ENCODE measurements at places on chromosomes 6 and 20.

DNA sequence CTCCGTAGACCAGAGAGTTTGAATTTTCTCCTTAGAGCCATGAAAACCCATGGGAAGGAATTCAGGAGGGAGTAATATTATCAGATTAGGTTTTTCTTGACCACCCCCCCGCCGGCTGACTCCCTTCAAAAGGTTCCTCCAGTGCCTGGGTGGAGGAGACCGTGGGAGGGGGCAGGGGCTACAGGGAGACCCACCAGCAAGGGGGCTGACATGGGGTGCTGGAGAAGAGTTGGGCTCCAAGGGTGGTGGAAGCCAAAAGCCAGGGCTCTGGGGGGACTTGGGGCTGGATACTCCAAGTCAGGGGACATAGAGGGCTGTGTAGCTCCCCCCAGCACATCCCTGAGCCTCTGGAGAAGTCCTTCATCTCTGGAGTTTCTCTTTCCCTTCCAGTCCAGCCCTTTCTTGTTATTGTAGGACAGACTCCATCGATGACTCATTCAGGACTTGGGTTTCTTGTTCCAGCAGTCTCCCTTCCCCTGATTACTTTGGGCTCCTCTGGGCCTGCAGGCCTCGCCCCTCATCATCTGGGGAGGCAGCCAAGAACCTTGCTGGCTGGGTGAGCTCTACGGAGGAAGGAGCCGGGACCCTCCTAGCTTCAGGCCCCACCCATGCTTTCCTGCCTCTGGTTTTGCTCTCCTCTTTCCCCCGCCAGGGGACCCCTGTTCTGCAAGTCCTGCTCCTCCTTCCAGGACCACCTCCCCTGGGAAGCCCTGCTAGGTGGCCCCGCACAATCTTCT lies 10.5 kb upstream of the KIAA1755 start:
- DNase-seq: no peak

GRCh38 chr20:49685161-49685601 lies 28.5 kb downstream of the B4GALT5 start:
- no peak for DNase-seq

- no peak for DNase-seq
Observed at GRCh38 chr20:8658103-8658502, 410.8 kb upstream of the PLCB4 start.

DNA sequence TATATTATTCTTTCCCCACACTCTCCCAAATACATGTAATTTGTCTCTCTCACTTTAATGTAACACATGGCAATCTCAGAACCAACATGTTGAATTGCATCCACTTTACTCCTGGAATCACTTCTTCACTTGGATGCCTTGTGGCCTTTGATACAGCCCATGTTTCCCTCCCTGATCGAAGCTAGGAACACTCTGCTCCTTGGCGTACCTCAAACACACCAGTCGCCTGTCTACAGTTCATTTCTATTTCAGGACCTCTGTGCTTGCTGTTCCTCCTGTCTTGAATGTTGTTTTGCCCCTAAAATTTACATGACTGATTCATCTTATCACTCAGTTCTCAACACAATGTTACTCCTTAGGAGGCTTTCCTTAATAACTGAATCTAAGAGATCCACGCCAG lies 102.3 kb upstream of the VSTM2L start:
- DNase-seq: no peak

- peak; percentile 8 for DNase-seq
Observed at GRCh38 chr6:88538130-88538706, 372.1 kb upstream of the CNR1 start.

DNA sequence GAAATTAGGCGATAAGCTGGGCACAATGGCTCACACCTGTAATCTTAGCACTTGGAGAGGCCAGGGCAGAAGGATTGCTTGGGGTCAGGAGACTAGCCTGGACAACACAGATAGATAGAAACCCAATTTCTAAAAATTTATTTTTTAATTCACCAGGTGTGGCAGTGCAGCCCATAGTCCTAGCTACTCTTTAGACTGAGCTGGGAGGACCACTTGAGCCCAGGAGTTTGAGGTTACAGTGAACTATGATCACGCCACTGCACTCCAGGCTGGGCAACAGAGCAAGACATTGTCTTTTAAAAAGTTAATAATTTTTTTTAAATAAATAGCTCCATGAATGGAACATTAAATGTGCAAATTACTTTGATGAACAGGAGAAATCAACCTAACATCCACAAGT lies 8.2 kb downstream of the ZNF318 start:
- no peak for DNase-seq

- no peak for DNase-seq
Observed at GRCh38 chr20:41165001-41165882, 27.9 kb downstream of the PLCG1 start.

- DNase-seq: peak; percentile 50
Observed at GRCh38 chr6:136609873-136610706, 59.9 kb upstream of the MAP7 start.

DNA sequence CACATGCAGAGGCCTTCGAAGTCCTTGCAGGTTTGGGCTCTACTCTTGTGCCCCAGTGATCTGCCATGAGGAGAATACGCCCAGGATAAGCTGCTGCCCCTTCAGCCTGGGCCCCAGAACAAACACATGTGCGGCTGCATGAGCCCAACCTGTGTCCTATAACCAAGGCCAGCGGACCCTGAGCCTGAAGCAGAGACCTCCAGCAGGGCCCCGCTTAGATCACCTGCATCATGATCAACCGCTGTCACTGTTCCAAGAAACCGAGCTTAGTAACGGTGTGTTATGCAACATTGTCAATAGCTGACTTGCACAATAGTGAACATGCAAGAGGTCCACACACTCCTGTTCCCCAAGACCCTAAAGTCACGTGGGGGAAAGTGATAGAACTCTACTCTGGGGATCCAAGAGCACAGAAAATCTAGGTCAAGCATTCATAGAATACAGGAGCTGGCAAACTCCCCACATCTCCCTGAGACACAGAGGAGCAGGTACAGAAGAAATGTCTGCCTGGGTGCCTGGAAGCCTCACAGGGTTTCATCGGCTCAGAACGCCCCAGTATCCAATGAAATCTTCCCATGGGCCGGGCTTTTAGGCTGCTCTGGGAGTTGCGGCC lies 136.2 kb downstream of the BMP7 start:
- no peak for DNase-seq

DNA sequence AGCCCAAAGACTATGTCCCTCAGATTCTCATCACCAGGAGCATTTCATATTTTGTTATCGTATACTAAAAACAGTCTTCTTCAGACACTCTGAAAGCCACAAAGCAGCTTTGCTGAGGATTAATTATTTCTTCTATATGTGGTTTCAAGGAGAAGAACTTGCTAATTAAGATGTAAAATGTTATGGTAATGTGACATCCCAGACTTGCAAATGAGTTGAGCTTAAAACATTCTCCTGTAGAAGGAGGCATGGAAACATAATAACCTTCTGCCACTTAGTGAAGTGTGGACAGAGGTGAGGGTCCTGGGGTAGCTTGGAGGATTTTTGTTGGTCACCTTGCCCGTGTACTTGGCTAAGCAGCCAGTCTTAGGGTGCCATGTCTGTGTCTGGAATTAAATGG lies 16.7 kb upstream of the MAPRE1 start:
- no peak for DNase-seq

GRCh38 chr20:40902661-40903060 lies 126.0 kb upstream of the TOP1 start:
- no peak for DNase-seq

- no peak for DNase-seq
Observed at GRCh38 chr6:5532941-5533340, 271.6 kb downstream of the FARS2 start.

DNA sequence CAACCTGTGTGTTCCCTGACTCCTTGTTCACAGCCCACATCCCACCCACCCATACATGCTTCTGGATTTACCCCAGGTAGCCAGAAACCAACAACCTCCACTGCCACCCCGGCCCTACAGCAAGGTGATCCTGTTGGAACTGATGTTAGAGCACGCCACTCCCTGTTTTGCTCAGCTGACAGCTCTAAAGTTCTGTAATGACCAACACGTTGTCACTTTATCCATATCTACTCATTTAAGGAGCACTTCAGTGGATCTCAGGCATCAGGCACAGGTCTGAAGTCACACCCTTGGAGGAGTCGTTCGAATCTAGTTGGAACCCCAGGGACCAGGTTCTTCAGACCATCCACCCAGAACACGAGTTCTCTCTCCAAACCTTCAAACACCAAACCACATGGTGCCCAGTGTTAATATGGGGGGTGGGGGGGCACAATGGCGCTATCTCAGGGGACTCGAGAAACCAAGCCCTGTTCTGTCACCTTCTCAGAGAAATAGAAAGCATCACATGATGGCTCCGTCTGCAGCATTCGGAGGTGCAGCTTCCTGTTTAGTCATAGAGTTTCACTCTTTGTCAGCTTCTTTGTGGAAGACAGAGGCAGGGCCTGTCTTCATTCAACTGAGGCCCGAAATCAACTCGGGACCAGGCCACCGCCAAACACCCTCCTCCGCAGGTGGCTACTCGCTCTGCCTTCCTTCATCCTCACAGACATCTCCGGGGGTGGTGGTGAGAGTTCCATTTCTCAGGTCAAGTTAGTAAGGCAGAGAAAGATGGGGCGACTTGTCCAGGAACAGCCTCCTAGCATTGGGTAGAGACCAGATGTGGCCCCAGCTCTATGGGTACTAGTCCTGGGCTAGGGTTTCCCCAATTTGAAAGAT lies 142.2 kb downstream of the NFATC2 start:
- DNase-seq: no peak

DNA sequence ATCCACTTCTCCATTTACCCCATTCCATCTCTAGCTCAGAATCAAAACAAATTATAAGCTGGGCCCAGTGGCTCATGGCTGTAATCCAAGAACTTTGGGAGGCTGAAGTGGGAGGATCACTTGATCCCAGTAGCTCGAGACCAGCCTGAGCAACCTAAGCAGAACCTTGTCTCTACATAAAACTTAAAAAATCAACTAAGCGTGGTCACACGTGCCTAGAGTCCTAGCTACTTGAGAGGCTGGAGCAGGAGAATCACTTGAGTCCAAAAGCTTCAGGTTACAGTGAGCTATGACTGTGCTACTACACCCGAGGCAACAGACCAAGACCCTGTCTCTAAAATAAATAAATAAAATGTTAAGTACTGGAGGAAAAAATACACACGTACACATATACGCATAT lies 74.7 kb upstream of the RUNX2 start:
- DNase-seq: no peak

- DNase-seq: no peak
Observed at GRCh38 chr6:80942911-80943310, 809.6 kb downstream of the TENT5A start.

GRCh38 chr6:25205629-25206028 lies 73.5 kb upstream of the CARMIL1 start:
- no peak for DNase-seq

DNA sequence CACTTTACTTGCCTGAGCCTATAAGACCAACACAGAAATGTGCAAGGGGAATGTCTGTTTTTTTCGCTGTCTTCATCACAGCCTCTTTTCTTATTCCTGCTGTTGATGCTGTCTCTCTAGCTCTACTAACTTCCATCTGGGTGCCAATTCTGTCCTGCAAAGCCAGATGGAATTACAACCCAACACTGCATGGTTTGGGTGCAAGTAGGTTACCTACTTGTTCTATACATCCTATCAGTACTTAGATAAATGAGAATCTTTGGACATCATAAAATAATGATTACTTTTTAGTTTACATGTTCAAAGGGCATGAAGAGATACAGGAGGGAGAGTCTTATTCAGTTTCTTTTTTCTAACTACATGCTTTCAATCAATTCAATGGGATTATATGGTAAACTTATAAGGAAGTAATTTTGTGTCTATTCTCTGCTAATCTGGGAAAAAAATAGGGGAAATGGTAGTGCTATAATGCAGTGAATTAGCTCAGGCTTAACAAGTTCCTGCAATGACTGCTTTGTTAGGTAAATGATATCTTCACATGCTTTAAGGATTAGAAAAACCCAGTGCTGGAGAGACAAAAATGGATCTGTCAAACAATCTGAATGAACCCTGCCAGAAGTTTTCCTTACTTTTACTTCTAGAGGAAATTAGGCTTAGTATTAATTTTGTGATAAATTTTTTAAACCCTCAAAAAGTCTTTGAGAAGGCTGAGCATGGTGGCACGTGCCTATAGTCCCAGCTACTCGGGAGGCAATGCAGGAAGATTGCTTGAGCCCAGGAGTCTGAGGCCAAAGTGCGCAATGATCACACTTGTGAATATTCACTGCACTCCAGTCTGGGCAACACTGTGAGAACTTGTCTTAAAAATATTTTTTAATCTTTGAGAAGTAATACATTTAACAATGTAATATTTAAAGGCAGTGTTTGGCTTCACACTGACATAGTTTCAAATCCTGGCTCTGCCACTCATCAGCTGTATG lies 86.5 kb upstream of the E2F3 start:
- no peak for DNase-seq

- no peak for DNase-seq
Observed at GRCh38 chr20:19457611-19458010, 245.2 kb downstream of the SLC24A3 start.

- DNase-seq: no peak
Observed at GRCh38 chr20:57481281-57481711, 43.6 kb downstream of the CTCFL start.

DNA sequence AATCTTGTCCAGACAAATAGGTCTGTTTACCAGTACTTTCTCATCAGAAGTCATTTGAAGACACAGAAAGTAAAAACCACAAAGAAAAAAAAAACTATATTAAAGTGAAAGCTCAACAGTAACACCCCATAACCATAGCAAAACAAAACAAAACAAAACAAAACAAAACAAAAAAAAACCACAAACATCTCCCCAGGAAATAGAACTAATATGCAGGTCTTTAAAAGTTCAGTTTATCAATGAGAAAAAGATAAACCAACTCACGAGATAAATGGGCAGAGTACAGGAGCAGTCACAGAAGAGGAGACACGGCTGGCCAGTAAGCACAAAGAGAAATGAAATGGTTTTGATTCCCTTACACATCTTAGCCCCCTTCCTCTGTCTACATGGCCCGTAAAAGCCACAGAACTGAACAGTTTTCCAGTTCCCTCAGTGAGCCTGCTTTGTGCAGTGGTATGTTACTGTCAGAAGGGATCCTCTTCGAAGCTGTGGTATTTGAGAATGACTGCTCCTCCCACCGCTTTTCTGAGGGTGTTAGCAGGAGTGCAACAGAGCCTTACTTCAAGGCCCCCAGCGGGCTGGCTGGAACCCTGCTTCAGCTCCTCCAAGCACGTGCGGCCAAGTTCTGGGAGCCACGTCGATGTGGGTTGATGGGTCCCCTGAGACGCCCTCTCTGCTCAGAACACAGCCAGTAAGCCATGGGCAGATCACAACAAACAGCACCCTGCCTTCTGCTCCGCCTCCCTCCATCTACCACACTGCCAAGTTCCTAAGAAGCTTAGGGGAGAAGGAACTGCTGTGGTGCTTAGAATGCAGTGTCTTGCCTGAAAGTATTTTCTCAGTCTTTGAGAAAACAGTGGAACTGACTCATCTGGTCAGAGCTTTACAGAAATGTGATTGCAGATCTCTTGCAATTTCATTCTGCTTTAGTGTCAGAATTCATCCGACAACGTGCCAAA lies 14.0 kb downstream of the UST start:
- no peak for DNase-seq

- no peak for DNase-seq
Observed at GRCh38 chr6:147347882-147348575, 143.8 kb downstream of the STXBP5 start.

GRCh38 chr20:36984257-36984638 lies 32.7 kb upstream of the SAMHD1 start:
- no peak for DNase-seq

All from CMK (cell line).